ENCODE measurements at places on chromosomes 6 and 20.

DNA sequence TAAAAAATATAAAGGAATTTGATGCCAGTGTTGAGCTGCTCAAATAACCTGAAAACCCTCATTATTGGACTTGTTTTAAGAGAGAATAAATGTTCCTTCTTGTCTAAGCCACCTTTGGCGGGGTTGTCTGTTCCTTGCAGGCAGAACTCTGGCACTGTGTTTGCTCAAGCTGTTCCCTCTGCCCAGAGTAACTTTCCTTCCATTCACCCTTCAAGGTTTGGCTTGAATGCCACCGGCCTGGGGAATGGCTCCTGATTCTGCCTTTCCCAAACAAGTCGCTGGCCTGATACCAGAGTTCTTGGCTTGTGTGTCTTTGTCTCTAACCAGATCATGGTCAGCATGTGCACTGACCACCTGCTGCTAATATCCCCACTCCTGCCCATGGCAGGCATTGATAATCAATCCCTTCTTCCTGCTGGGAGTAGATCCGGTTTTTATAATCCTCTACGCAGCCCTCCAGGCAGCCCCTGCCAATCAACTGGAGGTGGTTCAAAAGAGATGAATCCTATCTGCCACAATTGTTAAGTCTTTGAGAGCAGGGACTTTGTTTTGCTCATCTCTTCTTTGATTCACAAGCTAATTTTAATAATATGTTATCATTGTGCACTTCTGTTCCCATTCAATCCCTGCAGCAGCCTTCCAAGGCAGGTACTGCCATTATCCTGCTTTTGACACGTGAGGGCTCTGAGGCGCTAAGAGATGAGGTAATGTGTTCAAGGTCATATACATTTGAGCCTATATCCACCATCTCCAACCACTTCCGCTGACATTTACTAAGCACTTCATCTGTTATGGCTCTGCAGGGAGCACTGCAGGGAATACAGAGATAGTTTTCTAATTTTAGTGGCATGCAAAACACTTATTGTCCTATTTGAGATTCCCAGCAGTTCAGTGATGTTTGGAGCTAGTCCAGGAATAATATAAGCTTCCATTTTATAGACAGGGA, 3.1 kb upstream of the CCM2L start:
- DNase-seq, result no peak

GRCh38 chr6:13435477-13436246, 51.7 kb downstream of the GFOD1 start:
- no peak for DNase-seq

GRCh38 chr6:96212066-96212465, 196.3 kb downstream of the FUT9 start:
- DNase-seq, result no peak

DNA sequence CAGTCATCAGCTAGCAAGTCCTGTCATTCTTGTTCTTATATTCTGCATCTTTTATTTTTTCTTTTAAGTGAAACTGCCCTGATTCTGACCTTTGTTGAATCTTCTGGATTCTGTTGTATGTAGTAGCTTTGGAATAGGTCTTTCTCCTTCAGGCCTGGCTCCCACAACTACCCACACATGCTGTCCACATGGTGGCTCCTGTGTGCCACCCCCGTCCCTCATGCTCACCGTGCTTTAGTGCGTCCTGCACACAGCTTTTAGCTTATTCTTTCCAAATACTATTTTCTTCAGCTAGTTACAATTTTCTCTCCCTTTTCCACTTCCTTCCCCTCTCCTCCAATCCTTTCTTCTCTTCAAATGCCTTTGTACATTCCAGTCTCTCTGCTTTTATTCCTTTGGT, 61.8 kb downstream of the CTNNBL1 start:
- DNase-seq, result no peak

DNA sequence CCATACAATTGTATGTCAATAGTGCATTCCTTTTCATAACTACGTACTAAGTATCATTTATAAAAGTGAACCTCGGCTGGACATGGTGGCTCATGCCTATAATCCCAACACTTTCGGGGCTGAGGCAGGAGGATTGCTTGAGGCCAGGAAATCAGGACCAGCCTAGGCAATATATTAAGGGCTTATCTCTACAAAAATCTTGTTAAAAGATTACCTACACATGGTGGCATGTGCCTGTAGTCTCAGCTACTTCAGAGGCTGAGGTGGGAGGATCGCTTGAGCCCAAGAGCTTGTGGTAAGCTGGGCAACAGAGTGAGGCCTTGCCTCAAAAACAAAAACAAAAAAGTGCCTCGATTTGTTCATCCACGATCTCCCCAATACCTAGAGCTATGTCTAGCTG, 449.7 kb upstream of the SULF2 start:
- no peak for DNase-seq

DNA sequence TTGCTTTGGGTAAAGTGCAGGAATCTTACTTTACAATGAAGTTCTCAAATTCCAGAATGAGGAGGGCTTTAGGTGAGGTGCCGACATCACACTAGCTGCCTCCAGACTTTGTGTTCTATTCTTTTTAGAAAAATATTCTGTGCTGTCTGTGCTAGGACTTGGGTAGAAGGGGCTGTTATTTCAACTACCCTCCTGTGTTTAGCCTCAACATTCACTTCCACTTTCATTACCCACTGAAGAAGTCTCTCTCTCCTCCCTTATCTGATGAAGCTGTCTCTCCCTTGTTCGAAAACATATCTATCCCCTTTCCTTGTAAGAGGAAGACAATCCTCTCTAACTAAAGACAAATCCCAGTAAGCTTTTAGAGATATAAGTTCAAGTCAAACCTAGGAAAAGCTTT, 25.0 kb upstream of the BRPF3 start:
- no peak for DNase-seq

DNA sequence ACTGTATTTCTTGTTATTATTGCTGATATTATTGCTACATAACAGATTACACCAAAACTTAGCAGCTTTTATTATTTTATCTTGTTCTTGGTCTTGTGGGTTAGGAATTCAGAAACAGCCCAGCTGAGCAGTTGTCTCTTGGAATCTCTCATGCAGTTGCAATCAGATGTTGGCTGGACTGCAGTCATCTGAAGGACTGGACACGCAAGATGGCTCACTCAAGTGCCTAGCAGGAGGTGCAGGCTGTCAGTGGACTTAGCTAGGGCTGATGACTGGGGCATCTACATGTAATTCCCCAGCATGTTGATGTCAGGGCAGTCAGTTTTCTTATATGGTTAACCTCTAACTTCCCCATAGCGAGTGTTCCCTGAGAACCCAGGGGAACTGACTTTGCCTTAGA, 128.6 kb upstream of the PLCB4 start:
- no peak for DNase-seq

DNA sequence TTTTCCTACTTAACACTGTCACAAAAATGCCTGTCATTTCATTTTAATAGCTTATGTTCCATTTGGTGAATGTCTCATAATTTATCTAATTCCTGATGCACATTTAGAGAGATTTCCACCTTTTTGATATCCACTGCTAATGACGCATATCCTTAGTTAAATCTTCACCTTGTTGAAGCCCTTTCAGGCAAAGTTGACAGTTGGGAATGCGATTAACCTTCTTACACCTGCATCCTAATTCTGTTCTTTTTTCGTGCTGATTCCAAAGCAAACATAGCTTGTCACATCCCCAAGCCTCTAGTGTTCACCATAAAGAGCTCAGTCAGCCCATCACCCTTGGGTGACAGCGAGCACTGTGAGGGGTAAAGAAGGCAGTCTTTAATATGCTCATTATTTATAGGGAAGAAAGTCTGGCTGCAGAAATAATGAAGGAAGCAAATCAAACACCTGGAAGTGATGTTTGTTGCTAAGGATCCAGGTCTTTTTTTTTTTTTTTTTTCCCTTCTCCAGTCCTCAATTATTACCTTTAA, 205.6 kb downstream of the DTNBP1 start:
- no peak for DNase-seq

DNA sequence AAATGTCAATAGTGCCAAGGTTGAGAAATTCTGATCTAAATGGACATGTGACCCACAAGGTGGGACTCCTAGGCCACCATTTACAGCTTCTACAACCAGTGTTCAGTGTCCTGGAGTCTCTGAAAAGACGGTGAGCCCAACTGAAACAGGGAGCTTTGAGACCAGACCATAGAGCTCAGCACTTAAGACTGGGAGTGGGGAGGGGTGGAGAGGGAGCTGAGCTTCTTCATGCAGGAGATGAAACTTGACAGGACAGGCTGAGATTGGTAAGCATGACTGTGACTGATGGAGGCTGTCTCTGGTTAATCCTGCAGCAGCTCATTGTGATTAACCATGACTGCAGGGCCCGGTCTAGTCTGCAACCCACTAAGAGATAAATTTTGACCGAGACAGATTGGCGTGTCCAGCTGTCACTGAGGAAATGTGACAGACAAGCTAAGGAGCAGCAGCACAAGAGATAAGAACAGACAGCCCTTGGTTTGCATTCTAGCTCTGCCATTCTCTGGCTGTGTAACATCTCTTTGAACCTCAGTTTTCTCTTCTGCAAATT, 1.4 kb upstream of the AAR2 start:
- DNase-seq, result no peak

GRCh38 chr6:165962366-165962765, 205.3 kb downstream of the TBXT start:
- DNase-seq, result no peak

DNA sequence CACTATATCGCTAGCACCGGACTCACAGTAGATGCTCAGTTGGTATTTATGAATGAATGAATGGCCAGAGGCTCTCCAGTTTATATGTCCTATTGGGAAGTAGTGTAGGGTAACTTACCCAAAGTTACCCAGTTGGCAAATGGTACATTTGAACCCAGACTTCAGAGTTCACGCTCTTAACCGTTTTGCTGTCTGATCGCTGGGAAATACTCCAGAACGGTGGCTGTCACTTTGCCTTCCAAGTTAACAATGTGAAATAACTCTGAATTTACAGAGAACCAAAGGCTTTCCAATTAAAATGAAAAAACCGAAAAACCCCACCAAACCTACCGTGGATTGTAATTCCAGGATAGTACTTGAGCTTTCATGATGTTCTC, 1.6 kb downstream of the VAPB start:
- DNase-seq, result no peak

DNA sequence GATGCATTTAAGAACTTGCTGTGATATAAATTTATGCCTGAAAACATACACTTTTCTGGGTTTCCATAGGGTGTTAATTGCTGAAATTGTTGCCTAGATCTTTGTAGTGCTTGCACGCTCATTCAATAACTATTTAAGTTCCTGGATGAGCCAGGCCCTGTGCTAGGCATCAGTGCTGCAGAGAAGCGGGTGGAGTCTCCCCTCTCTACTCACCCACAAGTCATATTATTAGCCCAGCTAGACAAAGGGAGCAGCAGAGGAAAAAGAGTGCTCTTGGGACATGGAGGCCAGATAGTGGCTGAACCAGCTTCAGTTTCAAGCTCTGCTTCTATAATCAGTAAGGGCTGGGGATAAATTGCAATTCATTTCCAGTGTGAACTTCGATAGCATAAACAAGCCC, 329.1 kb downstream of the TFAP2B start:
- DNase-seq, result no peak

DNA sequence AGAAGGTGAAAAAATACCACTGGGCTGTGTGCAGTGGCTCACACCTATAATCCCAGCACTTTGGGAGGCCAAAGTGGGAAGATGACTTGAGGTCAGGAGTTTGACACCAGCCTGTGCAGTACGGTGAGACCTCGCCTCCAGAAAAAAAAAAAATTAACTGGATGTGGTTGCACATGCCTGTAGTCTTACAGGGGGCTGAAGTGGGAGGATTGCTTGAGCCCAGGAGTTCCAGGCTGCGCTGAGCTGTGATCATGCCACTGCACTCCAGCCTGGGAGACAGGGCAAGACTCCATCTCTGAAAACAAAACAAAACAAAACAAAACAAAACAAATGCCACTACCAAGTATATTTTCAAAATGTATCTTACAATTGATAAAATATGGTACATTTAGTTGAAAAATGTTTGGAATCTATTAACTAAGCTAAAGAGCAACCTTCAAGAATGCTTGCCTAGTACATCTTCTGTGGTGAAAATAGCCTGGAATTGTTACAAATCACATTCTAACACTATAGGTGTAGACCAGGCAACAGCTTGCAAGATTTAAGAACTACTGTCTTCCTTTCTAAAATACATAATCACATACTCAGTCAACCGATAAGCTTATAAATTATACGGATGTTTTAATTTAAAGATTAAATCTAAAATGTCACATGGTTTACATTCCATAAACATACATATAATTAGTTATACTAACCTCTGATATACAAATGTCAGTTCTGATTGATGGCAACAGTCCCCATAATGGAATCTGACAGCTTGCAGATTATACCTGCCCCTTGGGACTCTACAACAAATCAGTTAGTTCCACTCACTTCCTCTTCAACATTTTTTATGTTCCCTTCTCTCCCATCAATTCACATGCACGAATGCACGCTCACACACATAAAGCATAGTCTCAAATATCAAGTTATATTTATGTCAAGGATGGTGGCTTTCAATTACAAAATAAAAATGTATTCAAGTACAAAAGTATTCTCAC, 150.8 kb downstream of the ASCC3 start:
- DNase-seq, result no peak

DNA sequence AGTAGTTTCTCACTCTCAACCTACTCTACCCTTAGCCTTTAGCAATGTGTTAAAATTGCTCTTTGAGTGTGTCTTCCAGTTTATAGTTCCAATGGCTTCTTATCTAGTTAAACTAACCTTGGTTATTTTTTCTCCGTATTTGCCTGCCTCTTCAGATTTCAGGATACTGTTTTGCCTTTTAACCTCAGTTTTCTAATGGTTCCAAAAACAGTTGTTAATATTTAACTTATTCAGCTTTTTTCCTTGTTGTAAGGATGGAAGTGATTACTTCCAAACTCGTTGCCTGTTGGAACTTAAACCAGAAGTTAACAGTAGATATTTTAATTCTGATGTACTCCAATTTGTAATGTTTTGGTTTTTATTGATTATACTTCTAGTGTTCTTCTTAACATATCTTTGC, 1574.9 kb downstream of the HACE1 start:
- DNase-seq, result no peak

- no peak for DNase-seq
Observed at GRCh38 chr6:20539387-20539786, 5.1 kb downstream of the CDKAL1 start.

GRCh38 chr20:60115451-60115850, 157.2 kb downstream of the CDH26 start:
- no peak for DNase-seq

GRCh38 chr20:38161412-38161774, 3.7 kb downstream of the TGM2 start:
- DNase-seq, result no peak

DNA sequence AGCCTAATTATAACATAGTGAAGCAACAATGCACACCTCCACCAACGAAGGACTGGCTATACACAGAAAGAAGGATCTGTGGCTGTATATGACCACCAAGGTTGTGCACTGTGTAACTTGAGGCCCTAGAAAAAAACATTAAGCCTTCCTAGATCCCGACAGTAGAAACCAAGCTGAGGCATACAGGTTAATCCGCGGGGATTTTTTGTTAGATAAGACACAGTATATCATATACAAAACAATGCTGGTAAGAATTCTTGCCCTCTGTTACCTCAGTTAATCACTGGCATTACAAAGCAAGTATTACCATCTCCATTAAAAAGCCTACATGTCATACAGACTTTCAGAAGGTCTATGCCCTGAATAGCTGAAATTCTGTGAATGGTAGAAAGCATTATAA, 228.8 kb downstream of the TBC1D32 start:
- no peak for DNase-seq

GRCh38 chr20:57004416-57004815, 262.0 kb downstream of the BMP7 start:
- DNase-seq, result no peak
